ENCODE measurements at places on chromosomes 2 and 18.

DNA sequence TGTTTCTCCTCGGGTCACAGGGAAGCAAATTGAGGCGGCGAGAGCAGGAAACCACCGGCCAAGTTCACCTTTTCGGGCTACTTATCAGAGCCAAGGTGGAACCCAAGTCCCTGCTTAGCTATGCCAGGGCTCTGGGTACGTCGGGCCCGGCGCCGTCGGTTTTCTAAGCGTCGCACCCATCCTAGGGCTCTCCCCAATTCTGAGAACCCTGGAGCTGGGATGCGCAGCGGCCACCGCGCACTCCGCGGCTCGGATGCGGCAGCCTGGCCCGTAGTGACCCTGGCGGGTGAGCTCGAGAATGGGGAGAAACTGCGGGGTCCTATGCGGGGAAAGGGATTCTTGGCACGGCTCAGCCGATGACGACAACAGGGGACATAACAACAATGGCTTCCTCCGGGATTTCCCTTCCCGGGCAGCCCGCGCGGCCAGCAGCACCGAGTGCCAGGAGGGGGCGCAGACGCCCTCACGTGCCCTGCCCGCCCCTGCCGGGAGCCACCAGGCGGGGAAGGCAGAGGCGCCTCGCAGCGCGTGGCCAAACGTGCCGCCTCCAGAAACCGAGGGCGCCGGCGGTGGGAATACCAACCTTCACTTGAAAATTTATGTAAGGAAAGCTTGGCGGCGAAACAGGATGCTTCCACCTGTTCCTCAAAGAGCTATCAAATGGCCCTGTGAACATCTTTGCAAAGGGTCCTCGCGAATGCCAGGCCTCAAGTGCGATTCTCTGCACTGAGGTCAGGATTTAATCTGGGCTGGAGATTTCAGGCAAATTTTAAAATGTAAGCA is 2.1 kb upstream of the SLC30A3 start:
- no peak for DNase-seq

GRCh38 chr2:121387591-121388325 is 102.8 kb upstream of the TFCP2L1 start:
- no peak for DNase-seq

DNA sequence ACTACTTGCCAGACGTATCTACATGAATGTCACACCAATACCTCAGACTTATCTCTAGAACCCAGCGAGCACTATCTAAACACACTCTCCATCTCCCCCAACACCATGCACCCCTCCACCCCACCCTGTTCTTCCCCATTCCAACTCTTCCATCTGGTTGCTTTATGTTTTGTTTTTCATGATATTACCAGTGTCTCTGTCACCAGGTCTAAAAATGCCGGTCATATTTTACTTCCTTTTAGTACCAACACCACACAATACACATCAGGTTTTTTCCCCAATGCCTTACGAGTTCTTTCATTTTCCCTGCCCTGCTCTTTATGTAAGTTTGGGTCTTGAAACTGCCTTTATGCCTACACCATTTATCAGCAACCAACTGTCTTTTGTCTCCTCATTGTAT is 10.2 kb upstream of the ITGA4 start:
- DNase-seq = no peak

- DNase-seq = no peak
Measured at GRCh38 chr2:238496756-238497609, 70.3 kb downstream of the ASB1 start.

DNA sequence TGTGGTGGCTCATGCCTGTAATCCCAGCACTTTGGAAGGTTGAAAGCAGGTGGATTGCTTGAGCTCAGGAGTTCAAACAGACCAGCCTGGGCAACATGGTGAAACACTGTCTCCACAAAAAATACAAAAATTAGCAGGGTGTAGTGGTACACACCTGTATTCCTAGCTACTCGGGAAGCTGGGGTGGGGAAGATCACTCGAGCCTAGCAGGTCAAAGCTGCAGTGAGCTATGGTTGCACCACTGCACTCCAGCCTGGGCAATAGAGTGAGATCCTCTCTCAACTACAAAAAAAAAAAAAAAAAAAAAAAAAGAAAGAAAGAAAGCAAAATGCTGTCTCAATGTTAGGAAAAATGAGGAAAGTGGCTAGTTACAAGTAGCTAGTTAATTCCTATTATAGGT is 56.8 kb downstream of the TRIP12 start:
- DNase-seq = no peak

DNA sequence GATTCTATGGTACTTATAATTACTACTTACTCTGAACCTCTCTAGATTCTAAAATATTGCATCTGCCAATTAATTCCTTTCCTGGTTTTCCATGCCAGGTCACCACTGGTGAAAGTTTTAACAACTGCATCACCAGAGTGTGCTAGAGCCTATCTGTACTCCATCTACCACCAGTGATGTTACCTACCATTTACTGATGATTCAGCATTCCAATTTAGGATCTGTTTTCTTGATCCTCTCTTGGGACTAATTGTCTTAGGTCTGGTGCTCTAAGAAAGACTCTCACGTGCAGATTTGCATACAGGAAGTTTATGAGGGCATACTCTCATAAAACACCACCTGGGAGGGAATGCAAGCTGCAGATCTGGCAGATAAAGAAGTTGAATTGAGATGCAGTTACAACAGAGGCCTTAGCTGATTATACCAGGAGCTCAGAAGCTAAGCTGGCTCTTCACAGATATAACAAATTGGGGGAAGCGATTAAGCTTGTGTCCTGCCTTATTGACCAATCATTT is 347.6 kb upstream of the VRK2 start:
- DNase-seq = no peak

DNA sequence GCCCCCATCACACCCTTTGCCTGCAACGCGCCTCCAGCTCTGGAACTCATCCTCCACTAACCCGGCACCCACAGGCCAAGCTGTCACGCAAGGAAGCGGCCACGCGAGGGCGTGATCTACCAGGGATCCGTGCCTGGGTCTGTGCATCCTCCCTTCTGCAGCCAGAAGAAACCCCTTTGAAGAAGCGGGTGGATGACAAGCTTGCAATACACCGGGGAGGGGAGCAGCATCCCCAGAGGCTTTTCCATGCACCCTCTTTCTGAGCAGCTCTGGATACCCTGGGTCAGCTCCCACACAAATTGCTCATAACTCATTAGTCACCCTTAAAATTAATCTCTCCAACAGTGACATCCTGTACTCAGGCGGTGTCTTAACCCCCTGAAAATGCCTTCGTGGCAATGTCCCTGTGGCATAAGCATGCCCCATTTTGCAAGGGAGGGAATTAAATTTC is 47.6 kb downstream of the PDCL3 start:
- peak; percentile 61 for DNase-seq

GRCh38 chr18:45282101-45282812 is 333.0 kb upstream of the SLC14A2 start:
- peak; percentile 30 for DNase-seq

GRCh38 chr2:112658301-112658700 is 12.6 kb downstream of the SLC20A1 start:
- no peak for DNase-seq

DNA sequence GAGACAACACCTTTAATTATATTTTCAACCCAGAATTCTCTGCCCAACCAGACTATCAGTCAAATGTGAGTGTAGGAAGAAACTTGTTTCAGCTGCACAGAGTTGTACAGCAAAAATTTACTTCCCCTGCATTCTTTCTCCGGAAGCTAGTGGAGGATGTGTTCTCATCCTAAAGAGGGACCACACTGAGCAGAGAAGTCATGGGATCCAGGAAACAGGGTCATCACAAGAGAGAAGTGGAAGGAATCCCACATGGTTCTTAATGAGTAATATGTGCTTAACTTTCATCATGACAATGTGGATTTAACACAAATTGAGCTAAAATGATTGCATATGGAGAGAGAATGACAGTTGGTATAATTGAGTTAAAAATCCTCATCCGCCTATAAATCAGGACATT is 78.2 kb downstream of the INPP4A start:
- no peak for DNase-seq

DNA sequence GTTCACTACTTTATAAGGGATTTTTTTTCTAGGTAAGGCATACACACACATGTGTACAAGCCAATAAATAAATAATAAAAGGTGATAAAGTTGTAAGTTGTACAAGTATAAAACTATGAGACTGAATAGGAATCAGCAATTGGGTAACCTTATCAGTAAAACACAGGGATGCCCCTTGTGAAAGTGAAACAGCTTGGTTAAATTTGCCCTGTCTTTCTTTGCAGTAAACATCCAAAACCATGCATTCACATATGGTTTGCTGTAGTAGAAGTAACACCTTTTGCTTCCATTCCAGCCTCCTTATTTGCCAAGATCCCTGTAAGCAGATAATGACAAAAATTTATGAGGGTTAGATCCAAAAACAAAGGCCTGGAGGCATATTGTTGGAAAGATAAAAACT is 44.3 kb upstream of the NEUROD1 start:
- DNase-seq = no peak

GRCh38 chr18:35671966-35672603 is 90.5 kb downstream of the GALNT1 start:
- peak; percentile 0 for DNase-seq

GRCh38 chr2:43004879-43005244 is 212.5 kb upstream of the HAAO start:
- DNase-seq = no peak

- no peak for DNase-seq
Measured at GRCh38 chr2:31505111-31505510, 75.6 kb downstream of the SRD5A2 start.

DNA sequence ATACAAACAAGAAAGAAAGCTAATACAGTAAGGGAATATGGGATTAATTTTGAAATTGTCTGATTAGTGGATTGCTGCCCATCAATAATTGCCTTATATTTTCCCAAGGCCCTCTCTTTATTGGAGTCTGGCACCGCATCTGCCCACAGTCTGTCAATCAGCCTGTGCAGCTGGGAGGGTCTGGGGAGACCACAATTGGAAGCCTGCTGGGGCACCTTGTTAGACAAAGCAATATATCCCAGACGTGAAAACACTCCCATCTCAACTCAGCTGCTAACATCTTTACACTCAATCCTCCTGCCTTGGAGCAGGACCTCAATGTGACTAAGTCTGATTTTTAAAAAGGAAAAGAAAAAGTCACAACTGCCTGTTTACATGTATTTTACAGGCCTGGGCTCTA is 258.6 kb downstream of the SRBD1 start:
- no peak for DNase-seq

DNA sequence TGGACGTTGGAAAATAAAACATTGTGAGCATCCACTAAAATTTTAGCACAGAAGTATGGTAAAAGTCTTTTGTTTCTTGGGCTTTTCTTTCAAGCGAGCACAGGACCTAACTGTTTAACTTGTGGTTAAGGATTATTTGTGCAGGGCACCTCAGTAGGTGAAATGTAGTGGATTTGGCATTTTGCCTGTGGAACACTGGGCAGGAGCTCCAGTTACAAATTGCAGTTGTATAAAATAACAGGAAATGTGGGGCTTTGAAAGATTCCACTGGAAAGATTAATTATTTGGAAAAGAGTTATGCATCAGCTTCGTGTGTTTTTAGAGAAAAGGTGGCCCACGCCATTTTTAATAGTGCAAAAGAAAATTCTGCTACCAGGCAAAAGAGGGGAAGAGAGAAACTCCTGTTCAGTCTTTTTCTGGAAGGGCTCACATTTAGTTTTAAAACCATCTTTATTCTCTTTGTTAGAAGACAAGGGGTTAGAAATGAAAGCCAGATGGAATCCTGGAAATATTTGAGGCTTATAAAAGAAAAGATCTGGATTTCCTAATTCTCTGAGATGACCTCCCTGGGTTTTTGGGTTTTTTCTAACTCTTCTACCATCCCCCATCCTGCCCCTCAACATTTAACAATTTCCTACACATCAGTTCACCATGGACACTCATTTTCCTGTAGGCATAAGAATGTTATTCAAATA is 144.3 kb upstream of the SERTAD2 start:
- DNase-seq = peak; percentile 73

- DNase-seq = no peak
Measured at GRCh38 chr2:226671141-226671676, 128.4 kb downstream of the IRS1 start.

DNA sequence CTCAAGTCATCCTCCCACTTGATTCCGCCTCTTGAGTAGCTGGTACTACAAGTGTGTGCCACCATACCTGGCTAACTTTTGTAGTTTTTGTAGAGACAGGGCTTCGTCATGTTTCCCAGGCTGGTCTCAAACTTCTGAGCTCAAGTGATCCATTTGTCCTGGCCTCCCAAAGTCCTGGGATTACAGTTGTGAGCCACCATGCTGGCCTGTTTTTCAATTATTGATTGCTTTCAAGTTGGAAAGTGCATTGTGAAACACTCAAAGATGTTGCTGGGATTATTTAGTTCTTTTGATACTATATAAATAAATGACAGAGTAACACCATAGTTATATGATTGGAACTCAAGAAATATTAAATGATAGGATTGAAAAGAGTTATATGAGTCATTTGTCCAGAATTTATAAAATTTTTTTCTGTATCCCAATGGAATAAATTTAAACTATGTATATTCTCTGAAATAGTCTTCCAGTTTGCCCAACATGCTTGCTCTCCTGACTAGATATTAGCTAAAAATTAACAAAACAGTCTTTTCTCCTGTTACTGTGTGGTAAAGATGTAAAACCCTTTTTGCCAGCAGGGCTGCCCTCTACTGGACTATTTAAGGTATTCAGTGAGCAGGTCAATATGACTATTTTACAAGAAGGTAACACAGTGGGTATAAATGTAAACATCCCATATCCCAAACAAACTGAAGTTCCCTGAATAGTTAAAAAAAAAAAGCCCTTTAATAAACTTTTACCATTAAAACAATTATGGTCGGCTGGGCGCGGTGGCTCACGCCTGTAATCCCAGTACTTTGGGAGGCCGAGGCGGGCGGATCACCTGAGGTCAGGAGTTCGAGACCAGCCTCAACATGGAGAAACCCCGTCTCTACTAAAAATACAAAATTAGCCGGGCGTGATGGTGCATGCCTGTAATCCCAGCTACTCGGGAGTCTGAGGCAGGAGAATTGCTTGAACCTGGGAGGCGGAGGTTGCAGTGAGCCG is 42.7 kb downstream of the ACSL3 start:
- peak; percentile 72 for DNase-seq
